NCI-H146 (cell line): ENCODE measurements at places on chromosomes 4 and X.

GRCh38 chrX:38052096-38052495 is 45.7 kb downstream of the SYTL5 start:
- DNase-seq = no peak

- DNase-seq = no peak
These were observed 595.4 kb upstream of the AGA start for GRCh38 chr4:178037459-178038214.

DNA sequence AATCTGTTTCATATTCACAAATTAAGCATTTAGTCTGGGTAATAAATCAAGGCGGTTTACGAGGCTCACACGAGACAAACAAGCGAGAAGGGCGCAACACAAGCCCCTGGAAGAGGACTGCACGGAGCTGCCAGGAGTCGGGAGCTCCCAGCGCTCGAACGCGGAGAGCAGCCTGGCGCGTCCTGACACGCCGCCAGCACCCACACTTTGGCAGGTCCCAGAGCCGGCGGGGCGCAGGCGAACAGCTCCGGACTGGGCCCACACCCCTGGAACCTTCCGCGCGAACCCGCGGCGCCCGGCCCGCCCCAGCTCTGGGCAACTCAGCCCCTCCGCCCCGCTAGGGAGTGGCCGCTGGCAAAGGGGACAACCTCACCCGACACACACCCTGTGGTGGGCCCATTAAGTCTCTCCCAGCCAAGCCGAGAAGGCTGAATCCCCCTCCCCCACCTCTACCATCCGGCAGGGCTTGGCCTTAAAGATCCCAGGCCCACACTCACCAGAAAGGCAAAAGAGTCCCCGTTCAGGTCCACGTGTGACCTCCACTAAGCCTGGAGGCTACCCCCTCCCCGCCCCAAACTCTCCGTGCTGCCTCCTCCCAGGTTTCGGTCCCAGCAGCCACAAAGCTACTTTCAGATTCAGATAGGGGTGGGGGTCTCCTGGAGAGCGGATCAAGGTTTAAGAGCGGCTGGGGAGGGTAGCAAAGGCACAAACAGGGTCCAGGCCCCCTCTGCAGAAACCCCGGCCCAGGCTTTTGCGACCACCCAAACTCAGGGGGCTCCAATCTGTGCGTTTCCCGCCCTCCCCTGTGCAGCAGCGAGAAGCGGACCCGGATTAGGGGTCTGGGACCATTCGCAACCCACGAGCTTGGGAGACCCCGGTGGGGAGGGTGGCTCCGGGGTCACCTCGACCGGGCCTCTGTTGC is 47.5 kb upstream of the BCOR start:
- DNase-seq = no peak

- DNase-seq = no peak
These were observed 245.8 kb upstream of the DIAPH2 start for GRCh38 chrX:96438803-96439202.

GRCh38 chr4:48203819-48204218 is 65.8 kb downstream of the TEC start:
- DNase-seq = no peak

- DNase-seq = no peak
These were observed 114.5 kb upstream of the RBPJ start for GRCh38 chr4:26206339-26206738.

DNA sequence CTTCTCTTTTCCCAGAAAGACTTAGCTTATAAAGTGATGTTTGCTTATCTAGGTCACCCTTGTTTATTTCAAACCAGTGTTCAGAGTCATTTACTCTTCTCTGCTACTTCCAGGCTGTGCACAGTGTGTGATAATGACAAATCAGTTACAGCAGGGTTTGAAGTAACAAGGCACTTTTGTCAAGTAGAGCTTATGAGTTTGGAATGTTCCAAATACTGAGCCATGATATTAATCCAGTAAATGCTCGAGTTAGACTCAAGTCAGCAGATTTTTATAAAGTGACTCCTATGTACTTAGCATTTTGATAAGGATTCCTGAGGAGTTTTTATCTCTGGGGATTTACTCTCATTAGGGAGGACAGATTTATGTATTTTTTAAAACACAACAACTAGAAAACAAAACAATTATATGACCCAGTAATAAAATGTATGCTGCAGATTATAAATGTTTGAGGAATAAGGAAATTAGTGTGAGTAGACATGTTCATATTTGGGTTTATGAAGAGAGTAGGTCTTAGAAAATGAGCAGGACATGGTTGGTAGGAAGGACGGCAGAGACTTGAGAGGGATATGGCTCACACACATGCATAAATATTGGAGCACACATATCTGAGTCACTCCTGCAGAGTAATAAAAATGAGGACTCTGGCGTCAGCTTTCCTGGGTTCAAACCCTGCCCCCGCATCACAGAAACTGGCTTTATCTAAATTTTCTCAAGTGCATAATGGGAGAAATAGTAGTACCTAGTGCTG is 271.2 kb downstream of the FBXO8 start:
- DNase-seq = no peak

- no peak for DNase-seq
These were observed 67.1 kb downstream of the PRDM5 start for GRCh38 chr4:120855307-120856001.

DNA sequence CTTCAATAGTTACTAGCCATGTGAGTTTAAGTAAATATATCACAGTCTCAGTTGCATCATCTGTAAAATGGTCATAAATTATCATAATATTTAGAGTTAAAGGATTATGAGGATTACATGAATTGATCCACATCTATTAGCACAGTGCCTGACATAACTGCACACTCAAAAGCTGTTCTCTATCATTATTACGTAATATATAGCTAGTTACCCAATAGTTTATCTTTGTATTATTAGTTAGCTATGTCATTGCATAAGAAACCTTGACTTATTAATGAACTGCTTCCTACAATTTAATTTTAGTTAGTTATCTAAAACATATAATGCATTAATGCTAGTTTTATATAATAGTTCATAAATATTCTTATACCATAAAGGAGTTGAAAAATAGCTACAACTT is 1076.9 kb upstream of the GRID2 start:
- no peak for DNase-seq

DNA sequence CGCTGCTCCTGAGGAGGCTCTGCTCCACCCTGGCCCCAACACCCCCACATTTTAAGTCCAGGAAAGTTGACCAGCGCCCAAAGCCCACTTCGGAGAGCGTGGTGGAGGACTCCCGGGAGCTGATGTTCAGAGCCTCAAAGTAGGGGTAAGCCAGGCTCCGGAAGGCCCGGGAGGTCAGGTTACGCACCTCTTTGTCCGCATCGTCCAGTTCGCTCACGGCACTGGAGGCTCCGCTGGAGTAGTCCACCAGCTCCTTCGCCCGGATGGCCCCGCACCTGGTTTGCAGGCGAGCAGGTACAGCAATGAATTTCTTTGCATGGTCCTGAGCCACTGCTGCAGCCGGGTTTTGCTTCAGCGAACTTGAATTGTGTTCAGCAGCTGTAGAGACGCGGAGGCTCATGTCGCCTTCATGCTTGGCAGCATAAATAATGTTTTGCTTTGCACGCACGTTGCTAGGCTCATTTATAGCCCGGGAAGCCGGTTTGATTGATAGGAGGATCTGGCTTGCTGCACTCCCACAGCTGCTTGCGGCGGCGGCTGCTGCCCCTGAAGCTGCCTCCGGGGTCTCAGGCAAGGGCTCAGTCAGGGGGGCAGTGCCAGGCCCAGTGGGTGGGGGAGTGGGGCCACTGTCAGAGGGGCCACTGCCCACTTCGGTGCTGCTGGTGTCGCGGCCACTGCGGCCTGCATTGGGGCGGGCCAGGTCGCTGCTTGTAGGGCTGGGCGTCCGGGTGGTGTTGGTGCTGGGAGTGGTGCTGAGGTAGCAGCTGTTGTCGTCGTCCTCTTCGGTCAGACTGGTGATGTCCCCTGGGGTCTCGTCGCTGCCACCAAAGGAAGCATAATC is 4.8 kb downstream of the C4orf54 start:
- no peak for DNase-seq

DNA sequence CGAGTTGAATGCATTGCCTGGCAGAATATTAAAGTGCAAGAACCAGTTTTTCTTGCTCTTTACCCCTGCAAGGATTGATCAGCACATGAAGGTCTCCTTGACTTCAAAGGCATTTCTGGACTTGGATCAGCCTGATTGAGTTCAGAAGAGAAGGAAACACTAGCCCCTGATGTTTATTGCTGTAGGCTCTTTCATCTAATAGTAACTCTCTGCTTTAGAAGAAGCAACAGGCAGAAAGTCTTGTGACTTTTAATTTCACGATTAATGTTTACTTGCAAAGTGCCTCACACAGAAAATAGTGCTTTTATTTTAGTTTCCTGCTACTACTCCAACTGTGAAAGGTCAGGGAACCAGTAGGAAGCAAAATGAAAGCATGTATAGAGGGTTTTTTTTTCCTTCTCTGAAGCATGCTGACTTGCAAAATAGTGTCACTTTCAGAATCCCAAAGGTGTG is 69.1 kb downstream of the PCDH7 start:
- no peak for DNase-seq

- DNase-seq = no peak
These were observed 90.2 kb upstream of the TSPAN5 start for GRCh38 chr4:98748609-98749008.

GRCh38 chr4:37223732-37224131 is 20.8 kb upstream of the NWD2 start:
- DNase-seq = no peak

DNA sequence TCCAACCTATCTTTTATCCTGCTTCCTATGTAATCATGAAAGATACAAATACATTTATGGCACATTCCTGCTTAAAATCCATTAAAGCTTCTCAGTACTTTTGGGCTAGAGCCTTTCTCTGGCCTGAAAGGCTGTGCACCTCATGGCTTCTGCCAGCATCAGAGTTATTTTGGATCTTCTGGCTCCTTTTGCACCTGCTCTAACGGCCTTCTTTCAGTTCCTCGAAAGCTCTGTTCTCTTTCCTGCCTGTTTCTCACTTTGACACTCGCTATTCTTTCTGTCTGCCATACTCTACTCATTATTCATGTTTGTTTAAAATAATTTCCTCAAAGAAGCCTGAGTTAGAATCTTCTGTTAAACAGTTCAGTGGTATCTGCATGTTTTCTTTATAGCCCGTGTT is 86.0 kb downstream of the LRP2BP start:
- no peak for DNase-seq

DNA sequence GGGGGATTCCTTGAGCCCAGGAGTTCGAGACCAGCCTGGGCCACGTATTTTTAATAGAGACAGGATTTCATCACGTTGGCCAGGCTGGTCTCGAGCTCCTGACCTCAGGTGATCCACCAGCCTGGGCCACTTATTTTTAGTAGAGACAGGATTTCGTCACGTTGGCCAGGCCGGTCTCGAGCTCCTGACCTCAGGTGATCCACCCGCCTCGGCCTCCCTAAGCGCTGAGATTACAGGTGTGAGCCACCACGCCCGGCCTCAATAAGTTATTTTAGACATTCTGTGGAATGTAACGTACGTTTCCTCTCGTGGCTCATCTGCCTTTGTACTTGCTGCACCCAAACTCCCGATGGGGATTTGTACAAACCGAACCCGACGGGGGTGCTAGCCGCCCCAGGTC is 8.8 kb downstream of the ASMT start:
- no peak for DNase-seq

- DNase-seq = no peak
These were observed 468.2 kb upstream of the DIPK2B start for GRCh38 chrX:45668686-45669443.

DNA sequence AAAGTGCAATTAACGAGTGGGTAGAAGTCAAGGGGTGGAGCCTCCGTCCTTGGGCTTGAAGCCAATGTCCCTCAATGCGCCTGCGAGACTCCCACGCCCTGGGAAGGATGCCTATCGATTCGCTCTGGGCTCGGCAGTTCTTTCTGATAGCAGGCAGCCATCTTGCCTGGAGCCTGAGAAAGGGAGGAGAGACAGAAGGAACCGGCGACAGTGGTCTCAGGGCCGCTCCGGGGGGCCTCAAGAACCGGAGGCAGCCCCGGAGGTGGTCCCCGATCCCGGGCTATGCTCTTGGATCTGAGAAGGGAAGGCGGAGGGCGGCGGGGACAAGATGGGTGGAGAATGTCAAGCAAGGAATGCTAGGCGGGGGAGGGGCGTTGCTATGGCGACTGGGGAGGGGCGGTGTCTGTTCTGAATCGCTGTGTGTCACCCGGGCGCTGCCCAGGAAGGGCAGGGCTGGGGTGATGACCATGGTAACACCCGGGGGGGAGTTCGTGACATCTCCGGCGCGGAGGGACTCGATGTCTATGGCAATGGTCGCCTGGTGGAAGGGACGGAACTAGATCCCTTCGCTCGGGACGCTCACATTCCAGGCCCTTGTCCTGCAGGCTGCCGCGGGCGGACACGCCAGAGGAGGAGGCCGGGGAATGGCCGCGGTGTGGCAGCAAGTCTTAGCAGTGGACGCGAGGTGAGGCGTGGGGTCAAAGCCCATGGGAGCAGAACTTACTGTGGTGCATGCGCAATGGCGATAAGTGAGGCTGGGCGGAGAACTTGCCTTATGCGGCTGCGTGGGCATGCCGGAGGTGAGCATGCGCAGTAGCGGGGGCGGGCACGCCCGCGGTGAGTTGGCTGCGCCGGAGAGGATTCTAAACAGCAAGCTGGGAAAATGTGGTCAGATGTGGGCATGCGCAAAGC is at the start of gene WDR13:
Gene WDR13 (plus strand): TSS at position 140 of the 912 bp plus-strand sequence. CDS start 505 bp downstream, at position 645.
- peak; percentile 93 for DNase-seq

- DNase-seq = no peak
These were observed 35.7 kb upstream of the ADGRA3 start for GRCh38 chr4:22551550-22551949.

GRCh38 chr4:14035076-14035475 is 407.6 kb upstream of the BOD1L1 start:
- no peak for DNase-seq

DNA sequence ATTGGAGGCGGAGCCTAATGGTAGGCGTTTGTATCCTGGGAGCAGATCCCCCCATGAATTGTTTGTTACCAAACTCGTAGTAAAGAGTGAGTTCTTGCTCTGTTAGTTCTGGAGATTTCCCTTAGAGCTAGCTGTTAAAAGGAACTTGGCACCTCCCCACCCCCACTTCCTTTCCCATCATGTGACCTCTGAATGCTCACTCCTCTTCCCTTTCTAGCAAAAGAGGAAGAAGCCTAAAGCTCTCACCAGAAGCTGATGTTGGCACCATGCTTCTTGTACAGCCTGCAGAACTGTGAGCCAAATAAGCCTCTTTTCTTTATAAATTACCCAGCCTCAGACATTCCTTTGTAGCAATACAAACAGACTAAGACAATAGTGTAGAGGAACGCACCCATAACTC is 13.8 kb upstream of the ATOH1 start:
- DNase-seq = no peak
